ENCODE measurements at places on chromosomes 3 and 15.

DNA sequence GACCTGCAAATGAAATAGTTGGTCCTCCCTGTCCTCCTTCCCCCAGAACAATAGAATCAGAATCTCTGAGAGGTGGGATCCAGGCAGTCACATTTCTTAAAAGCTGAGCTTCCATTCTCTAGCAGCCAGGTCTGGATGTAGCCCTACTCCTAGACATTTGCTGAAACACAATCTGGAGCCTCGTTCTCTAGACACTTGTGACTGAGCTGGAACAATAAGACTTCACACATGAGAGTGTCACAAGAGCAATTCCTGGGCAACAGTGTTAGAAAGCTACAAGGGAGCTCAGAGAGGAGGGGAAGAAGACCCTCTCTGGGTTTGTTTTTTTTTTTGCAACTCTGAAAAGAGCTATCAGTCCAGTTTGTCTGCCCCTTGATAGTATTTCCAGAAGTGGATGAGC is 14.5 kb downstream of the CORO2B start:
- no peak for DNase-seq

DNA sequence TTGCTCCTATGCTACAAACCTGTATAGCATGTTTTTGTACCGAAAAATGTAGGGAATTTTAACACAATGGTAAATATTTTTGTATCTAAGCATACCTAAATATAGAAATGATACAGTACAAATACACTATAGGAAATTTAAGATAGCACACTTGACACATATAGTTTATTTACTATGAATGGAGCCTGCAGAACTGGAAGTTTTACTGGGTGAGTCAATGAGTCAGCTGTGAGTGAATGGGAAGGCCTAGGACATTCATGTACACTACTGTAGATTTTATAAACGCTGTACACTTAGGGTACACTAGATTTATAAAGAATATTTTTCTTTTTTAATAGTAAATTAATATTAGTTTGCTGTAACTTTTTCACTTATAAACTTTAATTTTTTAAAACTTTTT is 707.7 kb upstream of the EPHA6 start:
- DNase-seq = no peak

GRCh38 chr3:146638718-146639117 is 33.6 kb upstream of the PLSCR5 start:
- no peak for DNase-seq

DNA sequence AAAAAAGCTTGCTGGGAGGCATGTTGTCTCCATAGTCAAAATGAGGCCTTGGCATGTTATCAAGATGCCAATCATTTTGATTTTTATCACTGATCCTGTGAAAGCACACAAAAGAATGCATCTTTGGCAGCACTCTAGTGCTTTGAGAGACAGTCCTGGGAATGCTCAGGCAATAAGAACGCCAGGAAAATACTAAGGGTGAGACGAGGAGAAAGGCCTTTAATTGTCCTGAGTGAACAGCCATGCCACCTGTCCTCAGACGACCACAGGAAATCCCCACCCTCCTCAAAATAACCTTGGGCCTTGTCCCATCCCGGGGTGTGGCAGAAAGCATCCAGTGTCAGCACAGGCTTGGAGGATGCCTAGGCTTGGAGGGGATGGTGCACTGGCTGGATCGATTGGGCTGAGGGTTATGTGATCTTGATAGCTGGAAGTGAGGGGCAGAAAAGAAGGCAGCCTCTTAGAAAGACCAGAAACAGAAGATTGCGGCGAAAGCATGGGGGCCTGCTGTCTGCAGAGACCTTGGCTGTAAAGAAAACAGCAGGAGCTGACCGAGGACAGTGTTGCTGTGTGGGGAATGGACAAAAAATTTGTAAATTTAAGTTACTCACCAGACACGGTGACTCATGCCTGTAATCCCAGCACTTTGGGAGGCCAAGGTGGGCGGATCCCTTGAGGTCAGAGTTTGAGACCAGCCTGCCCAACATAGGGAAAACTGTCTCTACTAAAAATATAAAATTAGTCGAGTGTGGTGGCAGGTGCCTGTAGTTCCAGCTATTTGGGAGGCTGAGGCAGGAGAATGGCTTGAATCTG is 7.3 kb downstream of the TMEM158 start:
- DNase-seq = no peak

- DNase-seq = no peak
Observed at GRCh38 chr15:101159096-101159935, 92.5 kb downstream of the CHSY1 start.

DNA sequence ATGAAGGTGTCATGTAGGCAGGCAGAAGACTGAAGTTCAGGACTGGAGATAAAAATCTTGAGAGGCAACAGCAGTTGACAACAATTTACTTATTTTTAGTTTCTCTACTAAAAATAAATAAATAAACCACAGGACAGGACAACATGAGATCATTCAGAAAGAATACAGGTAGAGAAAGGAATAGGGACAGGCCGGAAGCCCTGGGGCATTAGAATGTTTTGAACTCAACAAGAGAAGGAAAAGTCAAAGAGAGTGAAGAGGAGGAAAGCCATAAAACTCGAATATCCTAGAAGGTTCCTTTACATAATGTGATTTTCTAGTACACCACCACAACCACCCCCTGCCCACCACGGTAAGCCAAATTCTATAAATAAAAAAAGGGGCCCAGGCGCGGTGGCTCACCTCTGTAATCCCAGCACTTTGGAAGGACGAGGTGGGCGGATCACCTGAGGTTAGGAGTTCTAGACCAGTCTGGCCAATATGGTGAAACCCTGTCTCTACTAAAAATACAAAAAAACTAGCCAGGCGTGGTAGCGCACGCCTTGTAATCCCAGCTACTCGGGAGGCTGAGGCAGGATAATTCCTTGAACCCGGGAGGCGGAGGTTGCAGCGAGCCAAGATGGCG is 4.7 kb downstream of the PIK3CB start:
- no peak for DNase-seq

DNA sequence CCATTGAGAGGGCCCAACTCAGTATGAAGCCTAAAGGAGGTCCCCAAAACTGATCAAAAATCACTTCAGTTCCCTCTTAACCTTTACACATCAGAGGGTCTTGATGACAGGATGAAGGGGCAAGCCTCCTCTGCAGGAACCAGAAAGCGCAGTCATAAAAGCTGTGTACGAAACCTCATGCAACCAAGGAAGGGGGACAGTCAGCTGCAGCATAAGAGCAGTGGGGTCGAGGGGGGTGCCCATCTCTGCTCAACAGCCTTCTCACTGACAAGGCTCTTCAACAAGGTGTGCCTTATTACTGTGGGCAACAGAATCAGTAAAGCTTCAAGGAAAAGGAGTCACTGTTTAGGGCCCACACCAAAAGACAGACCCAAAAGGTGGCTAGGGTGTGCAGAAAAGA is 3.9 kb downstream of the POC1A start:
- no peak for DNase-seq

- DNase-seq = no peak
Observed at GRCh38 chr3:195160257-195160898, 110.6 kb downstream of the XXYLT1 start.

DNA sequence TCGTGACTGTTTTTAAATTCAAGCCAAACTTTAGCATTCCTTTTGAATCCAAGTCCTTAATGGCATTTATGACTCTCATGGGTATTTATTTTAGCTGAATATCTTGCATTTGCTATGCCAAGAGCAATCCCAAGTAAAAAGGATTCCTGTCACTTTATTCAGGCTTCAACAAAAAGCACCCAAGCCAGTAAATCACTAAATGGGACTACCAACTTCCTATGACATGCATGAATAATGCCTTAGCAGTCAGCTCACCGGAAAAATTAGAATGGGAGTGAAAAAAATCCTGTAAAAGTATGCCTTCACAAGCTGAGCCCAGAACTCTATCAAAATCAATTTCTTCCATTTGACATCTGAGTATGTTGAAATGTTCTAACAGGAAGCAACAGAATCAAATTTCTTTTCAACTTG is 1297.9 kb downstream of the ROBO2 start:
- no peak for DNase-seq

- DNase-seq = no peak
Observed at GRCh38 chr3:171163101-171164066, 136.9 kb upstream of the SLC2A2 start.

DNA sequence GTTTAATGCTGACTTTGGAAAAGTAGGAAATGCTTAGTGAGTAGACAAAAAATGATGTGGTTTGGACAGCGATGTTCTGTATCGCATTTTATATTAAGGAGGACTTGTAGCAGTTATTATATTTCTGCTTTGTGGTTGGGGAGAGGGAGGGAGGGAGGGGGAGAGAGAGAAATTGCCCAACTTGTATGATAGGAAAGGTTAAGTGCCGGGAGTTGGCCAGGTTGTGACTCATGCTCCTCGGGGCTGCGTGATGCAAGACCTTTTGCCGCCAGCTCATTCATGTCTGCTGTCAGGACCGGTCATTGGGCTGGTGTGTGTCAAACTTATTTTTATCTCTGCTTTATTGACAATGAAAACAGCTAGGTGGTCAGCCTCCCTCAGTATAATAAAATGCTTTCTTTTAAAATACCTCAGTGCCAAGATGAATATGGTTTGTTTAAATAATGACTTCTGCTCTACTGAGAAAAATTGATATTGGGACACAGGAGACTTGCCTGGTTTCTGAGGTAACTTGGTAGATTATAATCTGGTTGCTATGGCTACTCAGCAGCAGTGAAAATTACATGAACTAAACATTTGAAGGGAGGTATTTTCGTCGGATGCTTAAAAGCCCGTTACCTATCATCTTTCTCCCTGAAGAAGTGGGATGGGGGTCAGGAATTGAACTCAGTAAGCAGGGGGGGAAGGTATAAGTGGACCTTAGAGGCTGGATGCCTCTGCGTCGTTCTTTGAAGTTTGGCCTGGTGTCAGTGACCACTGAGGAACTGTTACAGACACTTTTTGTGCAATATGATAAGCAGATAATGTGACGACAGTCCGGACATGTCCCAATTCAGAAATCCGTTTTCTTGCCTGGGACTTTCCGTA is 90.7 kb downstream of the FNDC3B start:
- DNase-seq = no peak

- DNase-seq = no peak
Observed at GRCh38 chr15:72249142-72249810, 18.3 kb upstream of the PKM start.

GRCh38 chr15:77107068-77107467 is 36.2 kb upstream of the TSPAN3 start:
- DNase-seq = no peak

GRCh38 chr3:77042882-77043281 is 3.0 kb downstream of the ROBO2 start:
- no peak for DNase-seq

- DNase-seq = no peak
Observed at GRCh38 chr15:41474436-41474835, 19.2 kb upstream of the ITPKA start.

GRCh38 chr3:113438224-113438623 is 3.1 kb downstream of the CFAP44 start:
- no peak for DNase-seq

DNA sequence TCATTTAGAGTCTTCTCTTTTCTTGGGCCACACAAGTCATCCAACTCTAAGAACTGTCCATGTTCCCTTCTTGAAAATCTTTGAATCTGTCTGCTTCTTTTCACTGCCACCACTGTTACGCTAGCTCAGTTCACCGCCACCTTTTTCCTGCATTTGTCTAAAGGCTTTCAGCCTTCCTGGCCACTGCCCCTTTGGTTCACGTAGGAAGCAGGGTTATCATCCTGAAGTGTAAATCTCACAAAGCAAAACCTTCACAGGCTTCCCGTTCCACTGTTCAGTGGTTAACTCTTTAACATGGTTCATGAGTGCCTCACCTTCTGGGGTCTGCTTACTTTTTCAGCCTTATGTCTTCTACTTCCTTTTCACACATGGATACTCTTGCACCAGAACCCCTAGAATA is 26.3 kb upstream of the CCDC39 start:
- no peak for DNase-seq

- no peak for DNase-seq
Observed at GRCh38 chr3:178500631-178501030, 35.6 kb upstream of the KCNMB2 start.

GRCh38 chr3:122800031-122800430 is 5.2 kb downstream of the SLC49A4 start:
- DNase-seq = no peak

GRCh38 chr3:181912384-181912783 is 200.7 kb downstream of the SOX2 start:
- no peak for DNase-seq

DNA sequence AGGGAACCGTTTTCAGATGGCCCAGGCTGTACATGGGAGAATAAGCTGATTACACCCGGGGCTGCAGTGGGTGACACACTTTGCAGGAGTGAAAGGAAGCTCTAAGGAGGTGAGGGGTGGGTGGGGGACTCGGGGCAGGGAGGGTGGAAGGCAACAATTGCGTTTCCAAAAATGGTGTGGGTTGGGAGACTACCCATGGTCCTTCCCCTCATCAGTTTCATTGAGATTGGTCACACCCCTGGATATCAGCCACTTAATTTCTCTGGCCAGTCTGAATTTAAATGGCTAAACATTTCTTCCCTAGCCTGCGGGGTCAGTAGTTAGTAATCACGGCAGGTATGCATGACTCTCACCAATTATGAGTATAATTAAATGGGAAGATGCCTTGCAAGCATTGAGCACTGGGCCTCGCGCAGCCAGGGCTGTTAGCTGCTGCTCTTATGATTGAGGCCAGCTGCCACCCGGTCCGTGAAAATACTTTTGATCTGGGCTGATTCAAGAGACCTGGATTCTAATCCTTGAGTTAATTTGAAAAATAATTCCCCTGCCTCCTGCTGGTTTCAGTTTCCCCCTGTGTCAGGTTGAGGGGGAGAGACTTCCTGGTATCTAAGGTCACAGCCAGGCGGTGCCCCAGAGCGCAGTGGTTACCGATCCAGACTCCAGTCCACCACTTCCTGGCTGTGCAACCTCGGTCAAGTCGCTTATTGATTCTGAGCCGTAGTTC is 23.3 kb downstream of the SLC6A6 start:
- no peak for DNase-seq

DNA sequence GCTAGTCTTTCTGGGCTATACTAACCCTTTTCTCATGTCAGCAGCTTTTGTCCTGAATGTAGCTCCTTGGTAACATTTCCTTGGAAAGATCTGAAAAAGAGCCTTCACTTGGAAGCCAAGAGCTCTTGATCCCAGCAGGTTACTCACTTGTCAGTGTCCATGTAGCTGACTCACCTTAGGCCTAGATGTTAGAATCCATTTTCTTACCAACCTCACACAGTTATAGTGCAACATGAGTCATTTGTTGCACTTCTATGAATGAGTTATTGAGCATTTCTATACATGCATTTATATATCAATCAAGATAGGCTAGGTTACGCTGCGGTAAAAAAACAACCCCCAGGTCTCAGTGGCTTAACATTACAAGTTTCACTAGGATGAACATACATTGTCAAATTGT is 106.8 kb upstream of the SLC7A14 start:
- no peak for DNase-seq

DNA sequence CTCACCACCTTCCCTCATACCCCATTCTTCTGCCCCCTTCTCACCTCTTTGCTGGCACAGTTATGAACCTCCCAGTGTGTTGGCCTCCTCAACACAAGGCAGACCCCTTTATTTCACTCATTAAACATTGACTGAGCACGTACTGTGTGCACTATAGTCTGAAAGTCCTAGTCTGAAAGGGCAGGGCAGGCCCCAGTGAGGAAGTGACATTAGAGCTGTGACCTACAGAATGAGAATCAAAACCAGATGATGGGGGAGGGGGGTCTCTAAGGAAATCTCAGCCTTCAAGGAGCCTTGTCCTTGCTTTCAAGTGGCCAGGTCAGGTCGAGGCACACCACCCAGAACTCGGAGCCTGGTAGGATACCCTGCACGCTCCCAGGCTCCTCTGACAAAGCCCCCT is 3.5 kb downstream of the SLC28A1 start:
- DNase-seq = no peak

GRCh38 chr3:5155241-5155640 is 32.3 kb upstream of the EDEM1 start:
- DNase-seq = no peak

- DNase-seq = no peak
Observed at GRCh38 chr3:16412192-16412800, 101.2 kb downstream of the RFTN1 start.

Measured in substantia nigra (tissue), 51 donors.